ENCODE measurements at places on chromosomes 4 and X.
A peak's percentile ranks its signal among the peaks of the same experiment; 100 is the strongest.

GRCh38 chr4:135838889-135839288 lies 1637.3 kb upstream of the PABPC4L start:
- H3K27me3 ChIP-seq = no peaks in the 10 kb centered on the region
- H3K36me3 ChIP-seq = no peaks in the 10 kb centered on the region
- no peak overlapping the region for H3K27ac ChIP-seq
- DNase-seq = peak; percentile 3
- no peak overlapping the region for H3K4me3 ChIP-seq

GRCh38 chr4:16909281-16909680 lies 10.8 kb upstream of the LDB2 start:
- H3K4me3 ChIP-seq = no peak overlapping the region
- no peaks in the 10 kb centered on the region for H3K36me3 ChIP-seq
- H3K4me1 ChIP-seq = peaks cover 22% of the 10 kb centered on the region
- DNase-seq = no peak
- no peak overlapping the region for H3K27ac ChIP-seq

GRCh38 chrX:151763711-151764110 lies 29.2 kb downstream of the CNGA2 start:
- no peak overlapping the region for H3K27ac ChIP-seq
- DNase-seq = no peak
- H3K36me3 ChIP-seq = no peaks in the 10 kb centered on the region
- peaks cover 7% of the 10 kb centered on the region for H3K27me3 ChIP-seq

- H3K4me3 ChIP-seq = no peak overlapping the region
- no peaks in the 10 kb centered on the region for H3K36me3 ChIP-seq
- no peak for DNase-seq
Measured at GRCh38 chr4:179804440-179804839, 2362.2 kb upstream of the AGA start.

DNA sequence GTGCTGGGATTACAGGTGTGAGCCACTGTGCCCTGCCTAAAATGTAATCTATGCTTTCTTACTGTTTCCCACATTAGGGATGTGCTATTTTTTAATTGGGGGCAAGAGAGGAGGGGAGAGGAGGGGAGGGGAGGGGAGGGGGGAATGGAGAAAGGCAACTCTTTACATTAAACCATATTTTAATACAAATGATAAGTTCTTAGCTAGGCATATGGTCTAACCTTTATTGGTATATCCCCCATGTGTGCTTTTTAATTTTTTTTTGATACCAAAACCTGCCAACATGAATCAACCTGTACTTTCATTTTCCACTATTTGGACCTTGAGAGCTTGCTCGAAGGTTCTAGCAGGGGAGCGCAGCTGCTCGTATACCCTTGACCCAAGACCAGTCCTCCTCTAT lies 6.4 kb downstream of the CLOCK start:
- no peak for DNase-seq
- H3K4me1 ChIP-seq = peaks cover 43% of the 10 kb centered on the region
- peaks cover 10% of the 10 kb centered on the region for H3K36me3 ChIP-seq
- no peak overlapping the region for H3K27ac ChIP-seq
- H3K27me3 ChIP-seq = peaks cover 2% of the 10 kb centered on the region

DNA sequence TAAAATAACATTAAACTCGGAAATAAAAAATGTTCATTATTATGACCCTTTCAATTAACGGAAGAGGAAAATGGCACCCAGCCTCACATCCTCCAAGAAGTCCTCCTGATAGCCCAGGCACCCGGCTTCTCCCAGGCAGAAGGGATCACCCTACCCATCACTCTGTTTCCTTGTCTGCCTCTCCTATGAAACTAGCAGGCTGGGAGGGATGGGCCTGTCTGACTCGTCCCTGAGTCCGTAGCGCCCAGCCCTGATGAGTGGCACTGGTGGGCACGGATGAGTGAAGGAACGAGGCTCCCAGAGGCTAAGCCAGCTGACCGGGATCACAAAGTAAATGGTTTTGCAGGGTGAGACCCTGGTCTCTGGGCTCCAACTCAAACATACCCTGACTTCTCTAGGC lies 28.6 kb upstream of the KIAA0232 start:
- H3K36me3 ChIP-seq = no peaks in the 10 kb centered on the region
- no peak for DNase-seq
- peaks cover 9% of the 10 kb centered on the region for H3K4me1 ChIP-seq
- H3K4me3 ChIP-seq = no peak overlapping the region
- H3K27ac ChIP-seq = no peak overlapping the region

GRCh38 chrX:36336751-36337150 lies 417.2 kb downstream of the CFAP47 start:
- H3K4me1 ChIP-seq = no peaks in the 10 kb centered on the region
- H3K36me3 ChIP-seq = no peaks in the 10 kb centered on the region
- H3K27me3 ChIP-seq = no peaks in the 10 kb centered on the region
- DNase-seq = no peak
- H3K4me3 ChIP-seq = no peak overlapping the region

Measured in HFFc6 (cell line).